ENCODE measurements at places on chromosomes 4 and X.

DNA sequence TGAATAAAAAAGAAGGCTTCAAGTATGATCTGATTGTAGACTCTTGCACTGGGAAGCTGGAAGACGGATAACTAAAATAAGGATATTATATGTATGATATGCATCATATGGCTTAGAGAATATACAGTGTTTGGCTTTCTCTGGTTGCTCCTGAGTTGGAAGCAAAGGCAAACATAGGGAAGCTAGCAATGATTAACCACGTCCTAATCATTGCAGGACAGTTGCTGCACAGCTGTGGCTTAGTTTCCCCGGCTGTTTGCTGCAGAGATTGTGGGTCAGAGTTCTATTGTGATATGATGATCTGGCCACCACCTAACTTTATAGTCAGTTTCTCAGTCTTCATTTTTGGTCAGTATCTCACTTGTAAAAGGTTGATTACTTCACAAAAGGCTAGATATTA, 36.3 kb upstream of the PARM1 start:
- DNase-seq, result no peak

DNA sequence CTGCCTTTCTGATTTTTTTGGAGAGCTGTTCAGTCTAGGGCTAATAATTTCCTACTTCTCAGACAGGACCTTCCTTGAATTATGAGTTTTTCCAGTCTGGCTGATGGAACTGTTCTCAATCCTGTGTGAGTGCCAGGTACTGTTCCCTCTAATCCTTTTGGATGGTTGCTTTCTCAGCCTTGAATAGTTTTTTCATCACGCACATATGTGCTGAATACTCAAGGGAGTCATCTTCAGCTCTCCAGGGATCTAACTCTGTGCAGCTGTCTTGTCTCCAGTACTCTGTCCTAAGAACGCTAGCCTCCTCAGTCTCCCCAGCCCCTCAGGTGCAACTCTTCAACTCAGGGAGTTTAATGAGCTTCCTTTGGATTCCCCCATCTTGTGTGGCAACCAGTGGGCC, 93.2 kb downstream of the GASK1B start:
- DNase-seq, result no peak

DNA sequence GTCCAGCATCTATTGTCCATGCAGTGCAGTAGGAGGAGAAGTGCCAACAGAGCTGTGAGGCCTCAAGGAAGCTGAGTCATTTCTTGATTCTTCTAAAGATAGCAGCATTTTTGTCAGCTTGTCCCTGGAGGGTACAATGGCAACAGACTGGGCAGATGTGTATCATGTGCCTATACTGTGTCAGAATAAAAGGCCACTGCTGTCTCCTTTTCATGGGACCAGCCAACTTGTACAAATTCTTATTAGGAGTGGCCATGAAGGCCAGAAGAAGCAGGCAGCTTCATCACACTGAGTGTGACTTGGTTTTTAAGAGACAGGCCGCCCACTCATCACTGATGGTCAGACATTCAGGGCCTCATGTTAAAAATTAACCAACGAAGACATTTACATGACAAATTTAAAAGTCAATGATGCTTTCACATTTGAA, 185.0 kb upstream of the FAM241A start:
- no peak for DNase-seq

- no peak for DNase-seq
Observed at GRCh38 chr4:87281603-87282002, 41.1 kb downstream of the HSD17B13 start.

DNA sequence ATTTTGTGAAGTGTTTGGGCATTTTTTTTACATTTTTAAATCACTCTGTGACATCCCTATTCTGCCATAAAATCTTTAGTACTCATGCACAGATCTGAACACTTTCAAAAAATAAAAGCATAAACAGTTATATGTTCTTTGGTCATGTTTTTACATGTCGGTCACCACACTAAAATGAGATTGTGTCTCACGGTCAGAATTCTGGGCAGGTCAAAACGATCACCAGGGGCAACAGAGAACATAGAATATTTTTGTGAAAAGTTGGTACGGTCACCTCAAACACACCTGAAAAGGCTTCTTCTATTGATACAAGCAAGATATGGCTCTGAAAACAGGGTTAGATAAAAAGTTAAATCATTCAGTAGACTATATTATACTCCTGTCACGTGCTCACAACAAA, 189.1 kb downstream of the PDGFC start:
- DNase-seq, result no peak

GRCh38 chrX:151996347-151996746, 21.9 kb upstream of the GABRE start:
- no peak for DNase-seq

- DNase-seq, result no peak
Observed at GRCh38 chr4:55561889-55562288, 15.2 kb upstream of the CLOCK start.

DNA sequence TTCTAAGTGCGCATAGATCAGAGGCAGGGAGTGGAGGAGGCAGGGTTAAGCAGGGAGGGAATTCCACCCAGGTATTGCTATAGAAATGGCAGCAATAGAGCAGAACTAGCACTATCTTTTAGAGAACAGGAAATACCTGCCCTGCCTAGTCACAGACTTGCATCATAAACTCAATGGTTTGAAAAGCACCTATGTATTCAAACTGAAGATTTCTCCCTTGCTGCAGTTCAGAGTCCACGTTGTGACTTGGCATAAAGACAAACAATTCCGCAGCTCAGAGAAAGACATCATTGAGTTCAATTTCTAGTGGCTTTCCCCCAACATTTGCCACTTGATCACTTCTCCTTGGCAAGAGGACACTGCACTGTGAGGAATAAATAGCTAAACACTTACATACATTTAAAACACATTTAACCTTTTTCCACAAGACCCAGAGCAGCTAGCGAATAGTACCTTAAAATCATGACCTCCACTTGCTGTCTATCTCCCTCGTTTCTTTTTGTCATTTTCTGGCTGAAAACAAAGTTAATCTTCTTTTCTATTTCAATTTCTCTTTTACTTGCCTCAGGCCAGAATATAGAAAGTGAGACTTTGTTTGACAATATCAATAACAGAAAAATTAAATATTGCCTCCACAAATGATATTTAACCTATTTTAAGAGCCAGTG, 42.4 kb downstream of the SLC7A11 start:
- DNase-seq, result no peak

DNA sequence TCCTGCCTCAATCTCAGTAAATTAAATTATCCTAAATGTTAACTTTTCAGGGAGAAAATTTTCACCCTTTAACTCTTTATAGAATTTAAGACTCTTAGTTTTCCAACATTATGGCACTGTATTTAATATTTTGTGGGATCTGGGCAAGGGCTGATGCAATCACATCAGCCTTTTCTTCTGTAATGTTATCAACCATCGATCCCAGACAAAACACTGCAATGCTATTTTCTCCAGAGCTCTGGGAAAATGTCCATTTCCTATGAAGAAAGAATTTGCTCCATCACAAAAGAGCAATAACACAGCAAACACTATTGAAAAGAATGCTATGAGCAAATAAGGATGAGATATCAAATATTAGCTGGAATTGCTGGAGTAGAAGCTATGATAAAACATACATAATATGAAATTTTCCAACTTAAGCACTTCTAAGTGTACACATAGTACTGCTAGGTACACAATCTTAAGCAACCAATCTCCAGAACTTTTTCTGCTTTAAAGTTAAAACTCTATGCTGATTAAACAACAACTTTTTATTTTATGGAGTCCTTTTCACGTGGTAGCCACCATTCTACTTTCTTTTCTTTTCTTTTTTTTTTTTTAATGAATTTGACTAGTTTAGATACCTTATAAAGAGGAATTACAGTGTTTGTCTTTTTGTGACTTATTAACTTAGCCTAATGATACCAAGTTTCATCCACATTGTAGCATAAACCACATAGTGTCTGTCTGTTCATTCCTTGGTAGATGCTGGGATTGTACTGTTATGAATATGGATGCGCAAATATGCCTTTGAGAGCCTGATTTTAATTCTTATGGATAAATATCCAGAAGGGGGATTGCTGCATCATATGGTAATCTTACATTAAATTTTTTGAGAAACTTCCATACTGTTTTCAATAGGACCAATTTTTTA, 43.6 kb downstream of the UGT2A3 start:
- no peak for DNase-seq

- DNase-seq, result no peak
Observed at GRCh38 chrX:129116676-129117470, 406.4 kb downstream of the SMARCA1 start.

DNA sequence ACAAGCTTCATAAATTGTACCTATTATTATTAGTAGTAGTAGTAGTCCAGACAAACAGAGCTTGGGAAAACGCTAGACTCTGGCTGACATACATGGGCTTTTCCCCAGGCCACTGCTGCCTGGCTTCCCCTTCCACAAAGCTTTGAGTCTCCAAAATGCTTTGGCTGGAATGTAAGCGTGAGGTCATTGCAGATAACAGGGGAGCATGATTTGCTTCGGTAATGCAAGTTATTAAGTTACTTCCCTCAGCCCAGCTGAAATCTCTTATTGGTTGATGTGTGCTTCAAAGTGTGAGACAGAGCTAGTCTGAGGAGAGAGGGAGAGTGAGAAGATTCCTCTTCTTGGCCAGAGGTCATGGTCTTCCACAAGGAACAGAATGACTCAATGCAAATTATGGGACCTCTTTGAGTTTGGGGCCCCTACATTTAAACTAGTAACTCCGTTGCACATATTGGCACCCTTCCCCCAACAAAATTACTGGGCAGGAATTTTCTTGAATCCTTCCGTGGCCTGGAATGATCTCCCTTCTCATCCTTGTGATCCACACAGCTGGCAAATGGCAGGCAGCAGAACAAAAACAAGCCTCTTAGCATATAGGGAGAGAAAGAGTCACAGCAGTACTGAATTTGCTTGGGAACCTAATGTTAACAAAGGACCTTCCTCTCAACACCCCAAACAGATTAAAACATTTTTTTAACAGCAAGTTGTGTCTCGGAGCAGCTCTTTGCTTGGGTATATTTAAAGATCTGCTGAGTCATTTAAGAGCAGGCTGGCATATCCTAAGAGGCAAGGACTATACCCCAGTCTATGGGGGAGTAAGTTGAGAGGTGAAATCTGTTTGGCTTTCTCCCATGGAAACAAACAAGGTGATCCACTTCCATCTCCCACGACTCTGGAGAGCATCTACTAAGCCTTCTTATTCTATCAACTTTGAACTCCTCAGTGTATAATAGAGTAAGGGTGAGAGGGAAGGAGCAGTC, 19.9 kb downstream of the AR start:
- no peak for DNase-seq

GRCh38 chrX:123924186-123924585, 37.3 kb upstream of the STAG2 start:
- DNase-seq, result no peak

GRCh38 chr4:184968366-184968765, 49.9 kb upstream of the HELT start:
- no peak for DNase-seq

DNA sequence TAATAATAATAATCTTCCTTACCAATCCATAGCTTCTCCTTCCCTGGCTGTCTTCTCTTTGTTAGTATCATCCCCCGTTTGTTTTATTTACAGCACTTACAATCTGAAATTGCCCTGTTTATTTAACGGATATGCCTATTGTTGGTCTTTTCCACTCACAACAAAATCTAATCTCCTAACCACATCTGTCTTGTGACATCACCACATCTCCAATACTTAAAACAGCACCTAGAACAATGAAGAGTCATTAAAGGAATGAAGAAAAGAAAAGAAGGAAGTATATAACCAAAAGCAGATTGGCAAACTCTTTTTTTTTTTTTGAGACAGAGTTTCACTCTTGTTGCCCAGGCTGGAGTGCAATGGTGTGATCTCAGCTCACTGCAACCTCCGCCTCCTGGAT, 38.7 kb upstream of the JADE1 start:
- DNase-seq, result no peak

- DNase-seq, result no peak
Observed at GRCh38 chrX:49292400-49293362, 10.8 kb upstream of the GAGE10 start.

DNA sequence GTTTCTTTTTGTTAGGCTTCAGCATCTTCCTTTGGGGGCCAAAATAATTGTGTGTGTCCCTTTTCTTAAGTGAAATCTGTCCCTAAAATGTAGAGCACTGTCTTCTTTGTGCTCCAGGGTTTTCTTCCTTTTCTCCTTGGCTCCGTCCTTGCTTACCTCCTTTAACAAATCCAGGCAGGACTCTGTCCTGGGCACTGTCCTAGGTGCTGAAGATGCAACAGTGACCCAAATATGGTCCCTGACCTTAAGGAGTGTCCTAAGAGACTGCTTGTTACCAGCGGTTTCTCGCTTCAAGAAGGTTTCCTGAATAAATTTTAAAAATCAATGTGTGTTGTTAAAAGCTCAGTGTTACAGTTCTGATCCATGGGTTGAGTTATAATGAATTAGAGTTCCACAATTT, 471.8 kb downstream of the KCNIP4 start:
- DNase-seq, result no peak

All from SHP77 (cell line).